Hematopoietic multipotent progenitor cell (in vitro differentiated cells): ENCODE measurements at places on chromosomes 6 and 20.
A peak's percentile ranks its signal among the peaks of the same experiment; 100 is the strongest.

DNA sequence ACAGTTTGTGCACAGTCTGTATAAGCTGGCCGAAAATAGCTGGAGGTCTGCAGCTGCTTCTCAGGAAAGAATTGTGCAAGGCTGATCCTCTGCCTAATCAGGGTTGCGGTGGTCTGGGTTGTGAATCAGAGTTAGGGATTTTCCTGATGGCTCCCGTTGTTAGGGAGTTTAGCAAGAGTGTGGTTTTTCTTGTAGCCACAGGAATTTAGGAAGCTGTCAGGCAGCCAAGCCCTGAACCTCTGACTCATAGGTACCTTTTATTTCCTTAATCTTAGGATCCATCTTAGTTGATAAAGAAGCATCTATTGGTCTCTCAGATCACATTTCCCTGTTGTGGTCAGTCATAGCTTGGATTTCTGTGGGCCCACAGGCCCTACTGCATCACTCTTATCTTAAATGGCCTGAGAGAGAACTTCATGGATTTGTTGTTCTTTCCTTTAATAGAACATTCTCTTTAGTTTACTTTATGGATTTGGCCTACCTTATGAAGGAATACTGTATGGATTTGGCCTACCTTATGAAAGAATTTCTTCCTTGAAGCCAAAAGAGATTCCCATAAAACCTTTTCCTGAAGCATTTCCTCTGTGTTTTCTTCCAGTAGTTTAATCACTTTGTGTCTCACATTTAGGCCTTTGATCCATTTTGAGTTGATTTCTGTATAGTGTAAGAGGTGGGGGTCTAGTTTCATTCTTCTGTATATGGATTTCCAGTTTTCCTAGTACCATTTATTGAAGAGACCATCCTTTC lies 10.3 kb downstream of the KIF25 start:
- DNase-seq: no peak

- no peak for DNase-seq
These were observed 14.1 kb downstream of the C6orf141 start for GRCh38 chr6:49564552-49564951.

- no peak for DNase-seq
These were observed 504.4 kb downstream of the BCKDHB start for GRCh38 chr6:80610846-80611245.

GRCh38 chr6:116465246-116465645 lies 4.1 kb downstream of the CALHM6 start:
- no peak for DNase-seq

- peak; percentile 49 for DNase-seq
These were observed 4.2 kb upstream of the CTSZ start for GRCh38 chr20:59010995-59011873.

DNA sequence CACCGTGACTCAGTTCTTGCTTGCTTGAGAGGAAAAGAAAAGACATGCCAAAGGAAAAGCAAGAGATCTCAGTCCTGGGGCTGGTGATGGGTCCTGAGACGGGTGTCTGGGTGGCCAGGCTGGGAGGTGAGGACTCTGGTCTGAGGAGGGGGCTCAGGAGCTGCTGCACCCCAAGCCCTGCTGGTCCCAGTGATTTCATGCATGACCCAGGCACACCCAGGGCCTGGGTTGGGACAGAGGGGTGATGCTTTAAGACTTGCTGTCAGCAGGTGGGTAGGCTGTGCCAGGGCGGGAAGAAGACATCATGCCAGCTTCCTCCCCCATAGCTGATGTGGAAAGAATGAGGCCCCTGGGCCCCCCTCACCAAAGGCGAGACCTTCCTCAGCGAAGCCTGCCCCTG lies 65.1 kb upstream of the PMEPA1 start:
- DNase-seq: no peak
